Ureter (tissue), 1 donor: ENCODE measurements at places on chromosomes 6 and 20. TPM values are rescaled to one million over a fixed set of nuclear protein-coding genes. Genes with fewer than 3 reads are reported as not detected.
A peak's percentile ranks its signal among the peaks of the same experiment; 100 is the strongest.

Gene CTCFL
- not detected for total RNA-seq

Gene PRDM13
- not detected for total RNA-seq

Gene PPP1R16B
- 10.4 TPM for total RNA-seq

GRCh38 chr20:24914388-24915241, 34.5 kb upstream of the CST7 start:
- DNase-seq = peak; percentile 41

DNA sequence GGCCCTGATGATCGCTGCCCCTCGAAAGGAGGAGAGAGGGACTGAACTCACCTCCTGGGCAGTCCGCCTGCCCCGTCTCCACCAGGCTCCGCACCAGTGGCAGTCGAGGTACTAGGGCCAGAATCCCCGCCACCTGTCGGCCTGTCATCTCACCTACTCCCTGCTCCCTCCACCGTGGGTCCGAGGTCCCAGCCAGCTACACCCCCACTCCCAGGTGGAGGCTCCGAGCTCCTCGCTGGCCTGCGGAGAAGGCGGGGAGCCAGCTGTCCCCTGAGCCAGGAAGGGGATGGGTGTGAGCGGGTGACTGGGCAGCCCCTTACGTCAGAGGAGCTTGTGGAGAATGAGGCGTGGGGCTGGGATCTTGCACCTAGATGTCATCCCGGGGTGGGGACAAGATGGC, 1066.5 kb upstream of the MANEA start:
- no peak for DNase-seq
